ENCODE measurements at places on chromosomes 6 and 20.

DNA sequence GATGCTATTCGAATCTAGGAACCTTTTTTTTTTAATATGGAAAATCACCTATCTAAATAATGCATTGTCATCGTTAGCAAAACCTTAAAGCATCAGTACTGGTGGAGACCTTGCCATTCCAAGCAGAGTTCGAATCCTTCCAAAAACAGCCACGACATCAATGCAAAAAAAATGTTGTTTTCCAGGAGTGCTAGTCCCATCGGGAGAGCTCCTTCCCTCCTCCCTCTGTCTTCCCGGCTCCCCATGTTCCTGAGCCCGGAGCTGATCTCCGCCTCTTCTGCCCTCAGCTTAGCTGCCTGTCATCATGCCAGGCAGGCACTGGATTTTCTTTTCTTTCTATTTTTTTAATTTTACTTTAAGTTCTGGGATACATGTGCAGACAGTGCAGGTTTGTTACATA is 153.6 kb upstream of the QKI start:
- DNase-seq, result no peak

GRCh38 chr6:128605961-128606360 is 85.6 kb upstream of the PTPRK start:
- no peak for DNase-seq

DNA sequence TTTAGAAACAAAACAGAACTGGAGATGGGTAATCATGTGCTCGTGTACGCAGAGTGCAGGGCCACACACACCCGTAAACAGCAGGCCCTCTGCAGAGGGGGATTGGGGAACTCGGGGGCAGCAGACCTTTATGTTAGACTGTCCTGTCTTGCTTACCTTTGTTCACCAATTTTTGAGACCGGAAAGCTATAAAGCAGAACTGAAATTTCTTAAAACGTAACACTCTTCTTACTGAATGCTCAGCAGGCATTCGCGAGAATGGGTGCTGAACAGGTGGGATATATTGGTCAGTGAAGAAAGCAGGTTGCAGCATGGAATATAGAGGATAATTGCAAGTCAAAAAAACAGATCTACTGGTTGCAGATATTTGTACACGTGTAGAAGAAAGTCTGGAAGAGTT is 211.1 kb downstream of the BMP7 start:
- no peak for DNase-seq

DNA sequence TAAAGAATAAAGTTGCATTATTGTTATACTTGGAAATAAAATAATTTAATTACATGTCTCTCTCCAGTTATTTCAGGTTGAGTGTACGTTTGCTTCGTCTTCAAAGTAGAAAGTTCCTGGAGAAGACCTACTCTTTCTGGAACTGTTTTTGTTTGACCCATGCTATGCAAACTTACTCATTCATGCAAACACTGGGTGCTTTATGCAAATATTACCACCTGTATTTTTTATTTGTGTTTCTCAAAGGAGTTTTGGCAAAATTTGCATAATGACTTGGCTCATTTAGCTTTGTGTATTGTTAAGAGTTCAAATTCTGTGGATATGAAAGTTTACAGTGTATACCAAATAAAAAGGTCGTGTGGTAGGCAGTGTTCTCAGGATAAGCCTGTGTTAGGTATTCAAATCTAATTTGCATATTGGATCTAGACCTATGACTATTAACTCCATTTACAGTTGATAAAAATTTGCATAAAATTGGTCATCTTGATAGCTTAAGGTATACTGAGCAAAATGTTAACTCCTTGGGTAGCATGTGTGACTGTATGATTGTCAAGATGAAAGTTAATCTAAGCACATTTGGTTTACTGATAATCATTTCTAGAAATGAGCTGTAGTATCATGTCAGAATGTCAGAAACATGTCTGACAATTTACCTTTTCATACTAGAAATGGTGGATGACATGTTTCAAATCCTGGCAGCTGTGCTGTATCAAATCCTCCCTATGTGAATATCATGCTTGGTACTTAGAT is 65.2 kb downstream of the CDKAL1 start:
- no peak for DNase-seq

- no peak for DNase-seq
Observed at GRCh38 chr6:9155836-9156235, 720.5 kb upstream of the SLC35B3 start.
